ENCODE measurements at places on chromosomes 2 and 18.

- no peak overlapping the region for H3K4me3 ChIP-seq
- no peak for DNase-seq
- no peaks in the 10 kb centered on the region for H3K36me3 ChIP-seq
- no peaks in the 10 kb centered on the region for H3K27me3 ChIP-seq
- H3K27ac ChIP-seq = no peak overlapping the region
These were observed 114.1 kb downstream of the WDSUB1 start for GRCh38 chr2:159172403-159172802.

DNA sequence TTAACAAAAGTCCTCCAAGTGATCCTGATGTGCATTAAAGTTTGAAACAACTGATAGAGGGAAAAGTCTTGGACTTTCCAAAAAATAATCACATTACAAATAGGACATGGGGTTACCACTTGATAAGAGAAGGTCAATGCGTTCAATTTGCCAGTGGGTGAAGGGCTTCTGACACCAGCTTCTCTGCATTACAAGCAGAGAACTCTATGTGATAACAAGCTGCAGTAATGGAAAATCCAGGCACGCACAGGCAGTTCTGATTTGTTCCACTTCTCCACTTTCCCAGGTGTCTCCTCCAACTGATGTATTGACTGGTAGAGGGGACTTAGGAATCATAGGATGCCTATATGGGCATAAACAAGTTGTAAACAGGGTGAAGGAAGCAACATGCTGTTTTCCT, 234.0 kb upstream of the MGAT5 start:
- H3K36me3 ChIP-seq = no peaks in the 10 kb centered on the region
- DNase-seq = no peak
- H3K4me1 ChIP-seq = no peaks in the 10 kb centered on the region

DNA sequence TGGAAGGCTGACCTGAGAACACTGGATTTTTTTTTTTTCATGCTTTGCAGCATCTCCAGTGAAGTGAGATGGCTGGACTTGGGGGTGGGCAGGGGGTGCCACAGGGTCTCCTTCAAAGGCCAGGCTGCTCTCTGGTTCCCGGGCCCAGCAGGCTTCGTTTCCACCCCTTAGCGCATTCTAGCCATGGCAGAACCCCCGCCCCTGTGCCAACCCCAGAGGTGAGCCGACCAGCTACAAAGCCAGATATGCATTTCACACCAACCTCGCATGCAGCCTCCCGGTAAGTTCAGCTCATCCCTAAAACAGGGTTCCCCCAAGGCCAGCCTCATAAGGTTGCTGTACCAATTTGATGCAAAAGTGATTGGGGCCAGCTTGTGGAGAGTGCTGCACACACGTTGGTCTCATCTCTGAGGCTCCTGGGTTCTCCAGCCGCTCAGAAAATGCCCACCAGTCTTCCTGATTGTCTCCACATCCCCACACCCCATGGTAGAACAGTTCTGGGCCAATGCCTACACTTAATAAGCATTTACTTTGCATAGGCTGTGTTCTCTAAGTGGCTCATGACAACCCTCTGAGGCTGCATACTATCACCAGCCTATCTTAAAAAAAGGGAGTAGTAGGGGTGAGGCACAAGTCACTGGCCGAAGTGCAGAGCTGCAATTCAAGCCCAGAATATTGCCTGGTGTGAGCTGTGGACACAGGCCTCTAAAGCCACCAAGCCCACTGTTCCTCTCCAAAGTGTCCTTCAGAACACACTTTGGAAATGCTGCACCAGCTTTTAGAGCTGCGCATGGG, 23.3 kb downstream of the SMAD7 start:
- no peak overlapping the region for H3K4me3 ChIP-seq
- H3K27ac ChIP-seq = no peak overlapping the region
- DNase-seq = no peak
- H3K36me3 ChIP-seq = peaks cover 16% of the 10 kb centered on the region

GRCh38 chr18:13289481-13290205, 71.1 kb downstream of the LDLRAD4 start:
- H3K27me3 ChIP-seq = no peaks in the 10 kb centered on the region
- H3K36me3 ChIP-seq = no peaks in the 10 kb centered on the region
- DNase-seq = no peak
- no peak overlapping the region for H3K4me3 ChIP-seq
- H3K4me1 ChIP-seq = no peaks in the 10 kb centered on the region

DNA sequence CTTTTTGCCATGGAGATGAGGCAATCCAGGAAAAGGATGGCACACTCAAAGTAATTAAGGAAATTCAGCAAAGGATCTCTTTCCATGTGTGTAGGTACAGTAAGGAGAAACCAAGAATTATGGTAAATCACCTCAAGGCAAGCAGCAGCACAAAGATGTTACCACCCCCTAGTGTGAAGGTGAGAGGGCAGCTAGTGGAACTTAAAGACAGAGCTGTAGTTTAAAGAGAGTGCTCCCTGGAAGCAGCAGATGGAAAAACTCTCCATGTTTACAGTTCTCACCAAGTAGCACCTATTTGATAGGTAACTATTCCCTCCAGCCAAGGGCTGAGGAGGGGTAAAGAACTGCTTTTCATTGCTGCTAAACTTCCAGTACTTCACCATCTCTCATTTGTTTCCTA, 860.4 kb upstream of the CRIM1 start:
- DNase-seq = no peak
- H3K27me3 ChIP-seq = no peaks in the 10 kb centered on the region
- no peak overlapping the region for H3K4me3 ChIP-seq
- no peak overlapping the region for H3K27ac ChIP-seq
- peaks cover 2% of the 10 kb centered on the region for H3K4me1 ChIP-seq

DNA sequence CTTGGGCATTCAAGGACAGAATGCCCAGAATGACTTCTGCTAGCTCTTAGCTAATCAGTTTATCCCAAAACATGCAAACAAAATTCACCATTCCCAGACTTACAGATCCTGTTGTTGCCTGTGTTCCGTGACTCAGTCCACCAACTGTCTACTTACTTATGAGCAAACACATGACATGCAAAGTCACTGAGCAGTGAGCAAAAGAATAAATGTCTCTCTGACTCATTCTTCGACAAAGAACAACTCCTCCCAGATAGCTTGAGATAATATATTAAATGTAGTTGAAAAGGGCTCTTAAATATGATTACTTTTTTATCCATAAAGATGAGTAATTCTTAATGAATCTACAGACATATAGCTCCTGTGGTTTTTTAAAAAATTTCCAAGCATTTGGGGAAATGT, 9.0 kb upstream of the CREG2 start:
- no peaks in the 10 kb centered on the region for H3K4me1 ChIP-seq
- no peak overlapping the region for H3K27ac ChIP-seq
- H3K27me3 ChIP-seq = no peaks in the 10 kb centered on the region
- no peak for DNase-seq
- no peak overlapping the region for H3K4me3 ChIP-seq
- no peaks in the 10 kb centered on the region for H3K36me3 ChIP-seq

DNA sequence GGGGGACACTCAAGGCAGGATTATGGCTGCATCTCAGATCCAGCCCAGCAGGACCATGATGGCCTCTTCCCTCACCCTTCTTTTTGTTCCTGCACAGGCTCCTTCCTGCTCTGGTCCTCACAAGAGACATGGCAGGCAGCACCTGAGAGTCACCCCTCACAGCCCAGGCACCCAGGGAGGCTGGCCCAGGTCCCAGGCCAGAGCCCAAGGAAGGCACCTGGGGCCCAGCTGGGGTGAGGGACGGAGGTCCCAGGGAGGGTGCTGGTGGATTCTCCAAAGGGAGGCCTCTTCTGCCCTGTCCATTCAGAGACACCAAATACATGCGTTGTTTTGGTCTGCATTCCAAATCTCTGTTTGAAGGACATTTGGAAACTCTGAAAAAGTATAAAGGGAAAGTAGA, 285.4 kb upstream of the HS6ST1 start:
- H3K4me1 ChIP-seq = no peaks in the 10 kb centered on the region
- H3K27me3 ChIP-seq = no peaks in the 10 kb centered on the region
- no peaks in the 10 kb centered on the region for H3K36me3 ChIP-seq
- no peak for DNase-seq
- no peak overlapping the region for H3K4me3 ChIP-seq

DNA sequence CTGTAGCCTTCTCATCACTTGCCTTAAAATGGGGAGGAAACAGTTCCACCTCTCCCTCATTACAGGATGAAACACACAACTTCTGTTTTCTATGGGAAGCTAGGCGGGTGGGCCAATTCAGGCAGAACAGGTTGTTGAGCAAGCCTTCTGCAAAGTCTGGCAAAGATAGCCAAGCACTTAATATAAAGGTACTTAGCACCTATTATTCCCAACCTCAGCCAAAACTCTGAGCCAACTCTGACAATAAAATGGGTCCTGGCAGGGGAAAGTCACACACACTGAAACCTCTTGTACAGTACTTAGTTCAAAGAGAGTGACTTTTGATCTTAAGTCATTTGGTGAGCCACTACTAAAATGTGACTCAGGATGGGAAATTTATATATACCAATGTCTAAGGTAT, 15.8 kb upstream of the SOCS6 start:
- no peak overlapping the region for H3K4me3 ChIP-seq
- peaks cover 27% of the 10 kb centered on the region for H3K36me3 ChIP-seq
- DNase-seq = no peak
- no peaks in the 10 kb centered on the region for H3K4me1 ChIP-seq

- DNase-seq = peak; percentile 51
- no peak overlapping the region for H3K27ac ChIP-seq
- no peaks in the 10 kb centered on the region for H3K36me3 ChIP-seq
- peaks cover 80% of the 10 kb centered on the region for H3K27me3 ChIP-seq
These were observed 677 bp downstream of the GAD1 start for GRCh38 chr2:170817093-170818035.

GRCh38 chr2:235675678-235676535, 182.1 kb downstream of the AGAP1 start:
- H3K36me3 ChIP-seq = no peaks in the 10 kb centered on the region
- H3K27me3 ChIP-seq = no peaks in the 10 kb centered on the region
- no peak overlapping the region for H3K4me3 ChIP-seq
- DNase-seq = no peak
- no peaks in the 10 kb centered on the region for H3K4me1 ChIP-seq

- H3K4me3 ChIP-seq = no peak overlapping the region
- no peak overlapping the region for H3K27ac ChIP-seq
- no peaks in the 10 kb centered on the region for H3K27me3 ChIP-seq
- no peak for DNase-seq
These were observed 32.6 kb downstream of the PPP1R1C start for GRCh38 chr2:182018218-182018617.

DNA sequence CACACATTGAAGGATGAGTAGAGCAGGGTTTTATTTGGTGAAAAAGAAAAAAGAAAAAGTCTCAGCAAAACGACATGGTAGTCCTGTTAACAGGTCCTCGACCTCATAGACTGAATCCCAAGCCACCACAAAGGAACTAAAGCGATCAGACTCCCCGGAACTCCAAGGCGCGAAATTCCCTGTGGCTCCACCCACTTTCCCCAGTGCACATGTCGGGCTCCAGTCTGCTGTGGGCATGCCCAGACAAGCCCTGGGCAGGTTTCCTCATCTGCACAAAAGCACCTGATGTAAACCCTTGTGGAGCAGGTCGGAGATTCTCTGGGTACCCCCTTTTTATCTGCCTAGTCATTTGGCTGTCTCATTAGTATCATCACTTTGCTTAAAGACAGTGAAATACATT, 170.7 kb upstream of the FSIP2 start:
- H3K4me3 ChIP-seq = no peak overlapping the region
- H3K36me3 ChIP-seq = peaks cover 22% of the 10 kb centered on the region
- H3K4me1 ChIP-seq = no peaks in the 10 kb centered on the region
- peak; percentile 70 for DNase-seq
- H3K27ac ChIP-seq = no peak overlapping the region
- no peaks in the 10 kb centered on the region for H3K27me3 ChIP-seq

- peaks cover 3% of the 10 kb centered on the region for H3K4me1 ChIP-seq
- no peak overlapping the region for H3K4me3 ChIP-seq
- H3K27ac ChIP-seq = no peak overlapping the region
- no peaks in the 10 kb centered on the region for H3K27me3 ChIP-seq
- no peaks in the 10 kb centered on the region for H3K36me3 ChIP-seq
- no peak for DNase-seq
These were observed 20.9 kb downstream of the NCK2 start for GRCh38 chr2:105765415-105766299.

DNA sequence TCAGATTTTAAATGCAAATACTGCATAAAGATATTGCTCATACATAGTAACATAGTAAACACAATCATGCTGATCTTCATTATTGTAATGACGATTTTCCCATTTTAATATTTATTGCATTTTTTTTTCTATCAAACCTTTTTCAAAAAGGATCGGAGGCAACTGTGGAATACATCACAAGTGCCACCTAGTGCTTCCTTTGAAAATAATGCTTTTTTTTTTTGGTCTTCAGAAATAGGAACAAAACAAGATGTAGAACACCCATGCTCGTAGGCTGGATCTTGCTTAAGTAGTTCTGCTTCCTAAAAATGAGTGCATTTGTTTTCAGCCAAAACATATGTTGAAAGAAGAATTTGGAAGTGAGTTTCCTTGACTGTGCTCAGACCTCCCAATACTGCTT, 35.7 kb upstream of the GPR155 start:
- no peak overlapping the region for H3K4me3 ChIP-seq
- no peak for DNase-seq
- H3K27me3 ChIP-seq = no peaks in the 10 kb centered on the region
- H3K36me3 ChIP-seq = peaks cover 5% of the 10 kb centered on the region
- H3K27ac ChIP-seq = no peak overlapping the region

DNA sequence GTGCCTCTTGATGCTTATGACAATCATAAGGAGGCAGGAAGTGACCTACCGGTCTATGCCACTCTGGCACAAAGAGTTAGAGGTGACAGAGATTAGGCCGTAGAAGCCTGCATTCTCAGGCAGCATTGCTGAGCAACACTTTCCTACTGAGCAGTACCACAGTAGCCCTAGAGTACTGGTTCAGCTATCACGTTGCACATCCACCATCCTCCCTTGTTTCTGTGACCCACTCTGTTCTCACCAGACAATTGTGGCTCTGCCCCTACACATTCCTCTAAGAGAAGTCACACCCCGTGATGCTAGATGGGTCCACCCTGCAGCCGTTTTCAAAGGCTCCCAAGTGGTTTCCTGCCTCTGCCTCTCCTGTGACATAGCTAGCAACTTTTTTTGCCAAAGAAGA, 22.6 kb upstream of the SUCLG1 start:
- DNase-seq = no peak
- H3K4me3 ChIP-seq = no peak overlapping the region
- no peaks in the 10 kb centered on the region for H3K4me1 ChIP-seq
- H3K27me3 ChIP-seq = no peaks in the 10 kb centered on the region
- peaks cover 12% of the 10 kb centered on the region for H3K36me3 ChIP-seq

DNA sequence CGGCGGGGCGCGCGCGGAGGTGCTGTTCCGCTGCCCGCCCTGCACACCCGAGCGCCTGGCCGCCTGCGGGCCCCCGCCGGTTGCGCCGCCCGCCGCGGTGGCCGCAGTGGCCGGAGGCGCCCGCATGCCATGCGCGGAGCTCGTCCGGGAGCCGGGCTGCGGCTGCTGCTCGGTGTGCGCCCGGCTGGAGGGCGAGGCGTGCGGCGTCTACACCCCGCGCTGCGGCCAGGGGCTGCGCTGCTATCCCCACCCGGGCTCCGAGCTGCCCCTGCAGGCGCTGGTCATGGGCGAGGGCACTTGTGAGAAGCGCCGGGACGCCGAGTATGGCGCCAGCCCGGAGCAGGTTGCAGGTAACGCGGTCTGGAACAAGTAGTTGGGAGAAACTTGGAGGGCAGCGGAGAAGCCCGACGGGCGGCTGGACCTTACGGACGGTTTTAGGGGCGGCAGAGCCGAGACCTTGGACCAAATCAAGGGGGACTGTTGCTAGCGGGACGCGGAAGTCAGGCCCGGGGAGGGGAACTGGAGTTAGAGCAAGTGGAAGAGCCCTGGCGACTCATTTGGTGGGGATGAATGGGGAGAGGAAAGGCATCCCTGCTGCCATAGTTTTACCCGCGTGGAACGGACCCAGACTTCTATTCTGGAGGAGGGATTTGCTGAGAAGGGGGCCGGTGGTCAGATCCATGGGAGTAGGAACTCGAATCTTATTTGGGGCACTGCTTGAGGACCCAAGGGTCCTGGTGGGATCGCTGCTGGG, 573 bp downstream of the IGFBP2 start:
- peaks cover 5% of the 10 kb centered on the region for H3K4me1 ChIP-seq
- H3K36me3 ChIP-seq = peaks cover 11% of the 10 kb centered on the region
- peak; percentile 47 for DNase-seq
- no peak overlapping the region for H3K27ac ChIP-seq
- H3K4me3 ChIP-seq = peak overlapping the region; percentile 100
